Motor neuron (in vitro differentiated cells): ENCODE measurements at places on chromosomes 16 and 17.

- ATAC-seq, result no peak
Observed at GRCh38 chr17:20998571-20999043, 44.2 kb downstream of the USP22 start.

GRCh38 chr16:84460406-84461028, 43.9 kb downstream of the MEAK7 start:
- ATAC-seq, result no peak

DNA sequence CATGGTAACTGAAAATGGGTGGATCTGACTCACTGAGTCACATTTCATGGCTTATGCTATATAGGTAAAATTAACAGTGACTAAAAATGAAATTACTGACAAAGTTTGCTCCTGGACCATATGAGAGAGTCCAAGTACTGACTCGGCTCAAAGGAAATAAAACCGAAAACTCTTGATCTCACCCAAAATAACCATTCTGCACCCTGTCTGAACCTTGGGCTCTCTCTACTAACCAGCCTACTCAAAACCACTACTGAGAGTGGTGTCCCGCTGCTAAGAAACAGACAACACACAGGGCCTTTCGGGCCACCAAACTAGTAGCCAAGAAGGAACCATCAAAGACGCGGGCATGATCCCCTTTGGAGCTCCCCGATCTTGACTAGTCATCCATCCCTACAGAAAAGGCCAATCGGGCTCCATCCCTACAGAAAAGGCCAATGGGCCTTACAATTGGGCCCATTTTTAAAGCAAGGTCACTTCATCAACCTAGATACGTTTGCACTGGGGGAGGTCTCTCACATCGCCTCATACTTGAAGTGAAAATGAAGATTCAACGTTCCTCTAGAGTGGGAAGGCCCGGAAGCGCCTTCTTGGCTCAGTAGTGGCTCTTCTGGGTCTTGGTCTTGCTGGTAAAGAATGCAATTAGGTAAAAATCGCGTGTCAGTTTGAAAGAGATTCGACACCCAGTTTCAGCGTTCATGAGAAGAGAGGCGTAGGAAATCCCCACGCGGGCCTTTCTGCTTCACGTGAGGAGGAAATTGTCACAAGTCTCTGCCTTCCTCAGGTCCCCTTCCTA, 720 bp upstream of the ZPBP2 start:
- no peak for ATAC-seq

DNA sequence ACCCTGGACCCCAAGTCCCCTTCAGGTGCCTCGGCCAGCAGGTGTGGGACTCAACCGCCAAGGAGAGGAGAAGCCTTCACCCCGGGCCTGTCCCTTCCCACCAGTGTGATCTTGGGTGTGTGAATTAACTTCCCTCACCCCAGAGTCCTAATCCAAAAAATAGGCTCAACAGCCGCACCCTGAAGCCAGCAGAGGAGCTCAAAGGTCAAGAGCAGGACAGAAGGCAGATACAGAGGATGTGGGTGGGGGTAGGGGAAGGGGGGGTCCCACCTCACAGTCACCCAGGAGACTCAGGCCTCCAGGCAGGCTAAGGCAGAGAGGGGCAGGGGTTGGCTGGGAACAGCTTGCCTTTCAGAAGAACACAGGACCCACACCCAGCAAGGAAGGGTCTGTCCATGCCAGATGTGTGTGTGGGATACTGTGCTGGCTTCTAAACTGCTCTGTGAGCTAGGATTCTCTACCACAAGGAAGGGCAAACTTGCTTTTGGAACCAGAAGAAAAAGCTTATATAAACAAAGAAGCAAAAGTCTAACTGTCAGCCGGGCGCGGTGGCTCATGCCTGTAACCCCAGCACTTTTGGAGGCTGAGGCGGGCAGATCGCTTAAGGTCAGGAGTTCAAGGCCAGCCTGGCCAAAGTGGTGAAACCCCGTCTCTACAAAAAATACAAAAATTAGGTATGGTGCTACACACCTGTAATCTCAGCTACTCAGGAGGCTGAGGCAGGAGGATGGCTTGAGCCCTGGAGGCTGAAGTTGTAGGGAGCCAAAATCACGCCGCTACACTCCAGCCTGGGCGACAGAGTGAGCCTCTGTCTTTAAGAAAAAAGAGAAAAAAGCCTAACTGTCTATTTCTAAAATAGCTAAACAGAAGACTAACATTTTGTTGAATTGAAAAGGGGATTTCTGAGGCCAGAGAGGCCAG, 4.6 kb downstream of the PIEZO1 start:
- ATAC-seq, result no peak

DNA sequence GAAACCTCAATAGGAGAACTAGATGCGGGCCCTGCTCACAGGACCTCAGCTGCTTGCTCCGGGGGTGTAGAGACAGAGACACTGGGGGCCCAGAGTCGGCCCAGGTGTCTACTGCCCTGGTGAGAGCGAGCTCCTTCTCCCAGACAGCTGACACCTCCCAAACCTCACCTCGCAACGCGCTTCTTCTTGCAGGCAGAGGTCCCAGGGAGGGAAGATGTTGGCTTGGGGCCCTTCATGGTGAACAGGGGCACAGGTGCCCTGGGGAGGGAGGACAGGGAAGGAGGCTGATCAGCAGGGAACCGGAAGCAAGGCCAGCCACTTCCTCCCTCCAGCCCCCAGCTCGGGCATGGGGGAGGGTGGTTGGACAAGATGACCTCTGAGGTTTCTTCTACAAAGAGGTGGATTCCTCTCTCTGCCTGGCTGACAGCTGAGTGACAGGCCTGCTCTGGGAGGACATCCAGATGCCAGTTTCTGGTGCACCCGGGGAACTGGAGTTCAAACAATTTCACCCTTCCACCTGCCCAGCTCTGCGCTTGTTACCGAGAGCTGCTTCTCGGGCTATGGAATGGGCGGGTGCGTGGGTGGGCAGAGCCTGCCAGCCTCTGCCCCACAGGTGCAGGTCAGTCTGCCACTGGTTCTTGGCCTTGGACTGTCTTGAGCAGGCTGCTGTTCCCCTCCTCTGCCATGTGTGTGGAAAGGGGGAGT, 11.7 kb upstream of the GFAP start:
- no peak for ATAC-seq

DNA sequence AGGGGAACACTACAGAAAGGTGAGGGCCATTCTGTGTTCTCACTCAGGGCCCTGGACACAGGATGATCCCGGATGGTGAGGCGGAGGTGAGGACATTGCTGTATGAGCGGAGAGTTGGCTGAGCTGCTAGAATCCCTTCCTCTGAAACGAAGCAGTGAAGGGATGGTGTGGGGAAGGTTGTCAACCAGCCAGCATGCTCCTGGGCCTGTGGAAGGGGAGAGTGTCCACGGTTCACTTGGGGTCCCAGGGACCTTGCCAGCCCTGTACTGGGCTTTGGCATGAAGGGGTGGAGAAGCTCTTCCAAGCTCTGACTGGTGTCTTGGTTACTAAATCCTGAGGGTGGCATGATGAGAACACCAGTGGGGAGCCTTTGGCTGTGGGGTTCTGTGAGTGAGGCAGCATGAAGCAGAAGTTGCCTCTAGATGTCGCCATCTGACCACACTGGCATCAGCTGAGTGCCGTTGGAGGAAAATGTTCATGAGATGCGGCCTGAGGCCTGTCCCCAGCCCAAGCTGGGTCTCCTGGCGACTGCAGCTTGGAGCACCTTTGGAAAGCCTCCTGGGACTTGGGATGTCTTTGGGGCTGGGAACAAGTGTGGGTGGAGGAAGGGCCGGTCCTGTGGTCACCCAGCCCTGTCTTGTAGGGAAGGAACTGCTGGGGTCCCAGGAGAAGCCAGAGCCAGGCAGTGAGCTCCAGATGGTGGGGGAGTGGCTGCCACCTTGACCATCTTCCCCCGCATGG, 14.8 kb downstream of the PDP2 start:
- peak; percentile 92 for ATAC-seq

- no peak for ATAC-seq
Observed at GRCh38 chr16:87216841-87217275, 100.3 kb downstream of the C16orf95 start.

GRCh38 chr16:86514481-86515376, 4.4 kb downstream of the FOXF1 start:
- no peak for ATAC-seq

DNA sequence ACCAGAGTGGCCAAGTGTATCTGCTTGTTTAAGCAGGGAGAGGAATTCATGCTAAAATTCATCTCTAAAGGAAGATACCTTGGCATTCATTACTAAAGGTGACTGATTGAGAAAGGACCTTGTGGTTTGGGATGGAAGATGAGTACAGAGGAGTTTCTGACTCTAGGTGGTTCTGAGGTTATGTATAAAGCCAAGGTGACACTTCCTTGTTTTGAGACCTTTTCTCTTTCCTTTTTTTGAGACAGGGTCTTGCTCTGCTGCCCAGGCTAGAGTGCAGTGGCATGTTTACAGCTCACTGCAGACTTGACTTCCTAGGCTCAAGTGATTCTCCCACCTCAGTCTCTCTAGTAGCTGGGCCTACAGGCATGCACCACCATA, 9.1 kb downstream of the ABHD15 start:
- no peak for ATAC-seq

DNA sequence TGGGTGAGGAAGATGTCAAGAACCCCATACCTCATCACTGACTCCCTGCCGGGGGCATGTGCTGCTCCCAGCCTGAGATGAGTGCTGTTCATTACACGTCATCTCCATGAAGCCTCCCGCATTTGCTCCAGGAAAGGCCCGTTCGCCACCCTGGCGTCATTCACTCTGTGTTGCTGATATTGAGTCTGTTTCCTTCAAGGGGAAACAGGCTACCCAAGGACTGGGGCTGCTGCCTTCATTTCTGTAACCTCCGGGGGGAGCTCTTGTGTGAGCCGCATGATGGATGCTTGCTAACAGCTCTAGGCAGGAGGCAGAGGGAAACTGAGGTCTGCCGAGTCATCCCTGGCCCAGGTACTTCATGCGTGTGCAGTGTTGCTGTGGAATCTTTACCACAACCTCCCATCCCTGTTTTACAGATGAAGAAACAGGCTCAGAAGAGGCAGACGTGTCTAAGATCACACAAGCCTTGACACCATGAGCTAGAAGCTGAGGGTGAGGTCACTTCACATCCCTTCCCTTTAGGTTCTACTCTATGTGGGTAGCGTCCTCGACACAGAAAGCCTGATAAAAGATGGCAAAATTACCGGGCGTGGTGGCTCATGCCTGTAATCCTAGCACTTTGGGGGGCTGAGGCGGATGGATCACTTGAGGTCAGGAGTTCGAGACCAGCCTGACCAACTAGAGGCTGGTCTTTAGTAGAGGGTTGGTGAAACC, 3.5 kb upstream of the ARMC5 start:
- ATAC-seq, result no peak

GRCh38 chr16:69373019-69373418, 12.8 kb downstream of the TERF2 start:
- ATAC-seq, result no peak

DNA sequence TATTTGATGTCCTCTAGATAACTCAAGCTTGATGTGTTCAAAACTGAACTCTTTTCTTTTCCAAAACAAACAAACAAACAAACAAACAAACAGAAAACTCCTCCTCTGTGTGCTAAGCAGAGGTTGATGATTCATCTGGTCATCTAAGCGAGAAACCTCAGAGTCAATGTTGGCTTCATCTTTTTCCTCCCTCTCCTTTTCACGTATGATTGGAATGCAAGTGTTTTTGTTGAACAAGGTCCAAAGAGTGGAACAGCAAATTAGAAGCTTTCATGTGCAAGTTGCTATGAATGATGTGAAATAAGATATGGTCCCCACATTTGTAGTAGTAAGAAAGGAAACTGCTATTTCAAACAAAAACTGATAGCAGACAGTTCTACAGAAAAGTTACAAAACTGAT, 52.5 kb downstream of the TBX4 start:
- ATAC-seq, result no peak

DNA sequence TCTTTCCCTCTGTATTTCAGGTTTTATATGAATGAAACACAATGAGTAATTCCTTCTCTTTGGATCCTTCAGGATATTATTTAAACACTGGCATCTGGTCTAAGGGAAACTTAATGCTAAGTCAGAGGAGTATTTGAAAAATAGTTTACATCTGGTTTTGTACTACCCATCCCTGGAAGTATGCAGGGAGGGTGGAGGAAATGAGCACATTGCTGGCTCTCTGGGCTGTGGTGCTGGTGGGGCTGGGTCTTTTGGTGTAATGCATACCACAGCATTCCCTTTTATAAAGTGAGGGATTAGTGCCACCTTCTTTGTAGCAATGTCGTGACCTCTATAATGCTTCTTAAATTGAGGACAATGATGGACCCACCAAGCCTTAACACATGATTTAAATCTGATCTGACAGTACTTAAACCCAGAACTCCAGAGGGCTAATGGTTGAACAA, 105.5 kb upstream of the AXIN2 start:
- ATAC-seq, result no peak

DNA sequence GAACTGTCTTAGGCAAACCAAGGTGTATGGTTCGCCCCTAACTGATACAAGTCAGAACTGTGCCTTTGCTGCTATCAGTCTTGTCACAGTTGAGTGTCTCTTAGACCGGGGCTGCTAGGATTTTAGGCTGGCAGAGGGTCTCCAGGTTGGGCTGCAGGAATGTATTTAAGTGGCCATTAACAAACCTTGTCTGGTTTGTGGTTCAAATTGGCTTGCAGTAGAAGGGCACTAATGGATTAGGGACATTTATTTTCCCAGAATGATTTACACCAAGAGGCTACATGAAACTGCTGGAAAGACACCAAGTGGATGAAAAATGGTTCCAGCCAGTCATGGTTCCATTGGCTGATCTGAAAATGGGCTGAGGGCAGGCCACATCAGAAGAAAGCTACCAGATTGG, 5.1 kb downstream of the VAT1L start:
- ATAC-seq, result no peak

- ATAC-seq, result peak; percentile 65
Observed at GRCh38 chr17:17385491-17385890, 82.3 kb downstream of the NT5M start.
